ENCODE measurements at places on chromosomes 2 and 18.

DNA sequence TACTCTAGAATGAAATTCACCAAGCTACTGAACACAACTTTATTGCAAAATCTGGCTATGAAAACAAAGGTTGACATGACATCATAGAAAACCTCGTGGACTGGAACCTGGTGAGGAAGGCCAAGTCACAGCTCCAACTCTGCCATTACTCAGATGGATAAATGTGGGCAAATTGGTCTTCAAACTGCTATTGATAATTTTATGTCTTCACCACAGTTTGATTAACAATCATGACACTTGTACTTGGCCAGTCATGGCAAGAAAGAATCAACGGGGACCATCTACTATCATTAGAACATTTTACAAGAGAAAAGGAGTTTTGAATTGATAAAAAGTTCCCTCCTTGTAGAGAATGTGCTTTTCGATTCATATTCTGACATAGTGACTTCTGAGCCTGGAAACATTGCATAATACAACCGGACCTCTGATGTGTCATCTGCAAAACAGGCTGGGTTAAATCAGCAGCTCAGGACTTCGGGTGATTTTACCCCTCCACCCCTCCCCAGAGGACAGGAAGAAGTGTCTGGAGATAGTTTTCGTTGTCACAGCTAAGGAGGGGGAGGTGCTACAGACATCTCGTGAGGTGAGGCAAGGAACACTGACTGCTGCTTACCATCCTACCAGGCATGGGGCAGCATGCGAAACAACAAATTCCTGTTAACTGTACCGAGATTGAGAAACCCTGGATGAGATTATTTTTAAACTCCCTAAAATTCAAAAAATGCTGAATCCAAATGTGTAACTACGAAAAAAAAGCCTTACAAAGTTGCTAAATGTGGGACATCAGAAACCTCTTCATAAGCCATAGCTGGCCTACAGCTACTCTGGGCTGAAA, 8.4 kb downstream of the L3MBTL4 start:
- DNase-seq = peak; percentile 71

DNA sequence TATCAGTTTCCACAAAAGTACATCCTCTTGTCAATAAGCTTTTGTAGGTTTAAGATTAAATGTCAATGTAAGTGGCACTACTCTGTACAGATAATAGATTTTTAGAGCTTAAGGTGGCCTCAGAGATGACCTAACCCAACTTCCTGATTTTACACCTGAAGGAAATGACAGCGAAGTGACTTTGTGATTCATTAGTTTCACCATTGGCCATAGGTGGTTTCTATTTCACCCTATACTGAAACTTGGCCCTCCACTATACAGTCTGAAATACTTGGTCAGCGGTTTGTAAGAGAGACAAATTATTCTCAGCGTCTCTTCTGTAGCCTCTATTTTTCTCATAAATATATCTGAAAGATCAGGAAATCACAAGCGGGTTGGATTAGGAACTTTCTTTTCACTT, 330.4 kb upstream of the FAM98A start:
- no peak for DNase-seq

GRCh38 chr2:147872967-147873366, 28.1 kb downstream of the ACVR2A start:
- no peak for DNase-seq

- DNase-seq = no peak
Measured at GRCh38 chr18:65750389-65751154, at the start of gene CDH7. TSS of gene CDH7 (plus strand) at chr18:65751012. CDS start at chr18:65762843, 11,831 bp downstream.

DNA sequence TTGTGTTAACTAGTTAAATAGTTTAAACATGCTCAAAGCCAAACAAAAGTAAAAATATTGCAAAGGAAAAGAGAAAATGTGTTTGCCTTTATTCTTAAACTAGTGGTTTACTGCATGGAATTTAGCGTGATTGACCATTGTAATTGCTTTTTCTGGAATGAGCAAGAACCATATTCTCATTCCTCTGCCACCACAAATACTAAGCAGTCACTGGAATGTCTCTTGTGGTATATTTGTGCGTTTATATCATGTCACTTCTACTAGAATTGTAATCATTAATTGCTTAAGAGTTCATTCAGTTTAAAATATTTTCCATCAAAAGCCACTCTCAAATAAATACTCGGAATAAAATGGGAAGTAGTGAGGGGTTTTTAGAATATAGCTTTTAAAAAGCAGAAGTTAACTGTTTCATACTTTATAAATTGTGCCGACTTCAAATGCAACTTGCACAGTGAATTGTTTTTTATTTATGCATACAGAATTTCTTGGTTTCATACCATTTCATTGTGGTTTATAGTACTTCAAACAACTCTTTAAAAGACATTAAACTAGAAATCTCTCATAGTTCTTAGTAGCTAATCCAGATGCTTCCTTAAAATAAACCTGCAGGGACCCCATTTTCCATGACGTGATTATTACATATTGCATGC, 288.1 kb downstream of the EPHA4 start:
- DNase-seq = peak; percentile 15

GRCh38 chr18:23950644-23951043, 63.9 kb upstream of the TTC39C start:
- DNase-seq = no peak

GRCh38 chr2:43519643-43520221, 76.1 kb downstream of the THADA start:
- DNase-seq = peak; percentile 98

GRCh38 chr2:54945391-54946219, 104.6 kb downstream of the RTN4 start:
- peak; percentile 72 for DNase-seq

DNA sequence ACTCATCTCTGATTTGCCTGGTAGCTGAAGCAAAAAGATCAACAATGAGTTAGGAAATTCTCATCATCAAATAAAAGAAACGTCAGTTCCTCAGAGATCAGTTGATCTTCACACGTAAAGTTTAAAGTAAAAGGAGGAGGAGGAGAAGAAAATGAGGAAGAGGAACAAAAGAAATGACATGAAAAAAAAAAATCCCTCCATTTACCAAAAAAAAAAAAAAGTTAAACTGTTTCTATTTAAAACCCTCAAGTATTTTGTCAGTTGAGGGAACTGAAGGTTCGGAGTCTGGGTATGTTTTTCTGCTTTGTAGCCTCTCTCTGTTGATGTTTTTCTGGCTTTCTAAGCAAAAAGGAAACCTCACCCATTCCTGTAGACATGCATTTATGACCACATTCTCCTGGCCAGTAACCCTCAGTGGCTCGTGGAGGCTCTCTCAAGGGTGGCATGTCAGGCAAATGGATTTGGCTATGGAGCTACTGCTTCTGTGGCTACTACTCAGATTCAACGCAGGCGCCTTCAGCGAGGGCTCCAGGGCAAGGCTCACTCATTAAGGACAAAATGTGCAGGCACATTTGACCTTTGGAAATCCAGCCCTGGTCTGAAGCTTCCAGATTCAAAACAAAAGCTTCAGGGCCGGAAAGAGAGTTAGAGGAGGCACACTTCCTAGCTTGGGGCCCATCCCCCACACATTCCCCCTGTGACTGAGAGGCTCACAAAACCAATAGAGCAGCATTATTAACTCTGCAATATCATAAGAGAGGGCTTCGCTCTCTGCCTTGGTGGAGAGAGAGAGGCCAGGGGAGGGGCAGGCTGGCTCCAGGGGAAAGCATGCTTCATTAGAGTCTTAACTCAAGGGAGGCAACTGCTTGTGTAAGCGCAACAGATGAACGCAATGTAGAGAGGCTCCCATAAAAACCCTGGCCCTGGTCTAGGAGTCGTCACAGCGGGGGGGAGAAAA, 22.3 kb downstream of the KLF7 start:
- DNase-seq = peak; percentile 82

DNA sequence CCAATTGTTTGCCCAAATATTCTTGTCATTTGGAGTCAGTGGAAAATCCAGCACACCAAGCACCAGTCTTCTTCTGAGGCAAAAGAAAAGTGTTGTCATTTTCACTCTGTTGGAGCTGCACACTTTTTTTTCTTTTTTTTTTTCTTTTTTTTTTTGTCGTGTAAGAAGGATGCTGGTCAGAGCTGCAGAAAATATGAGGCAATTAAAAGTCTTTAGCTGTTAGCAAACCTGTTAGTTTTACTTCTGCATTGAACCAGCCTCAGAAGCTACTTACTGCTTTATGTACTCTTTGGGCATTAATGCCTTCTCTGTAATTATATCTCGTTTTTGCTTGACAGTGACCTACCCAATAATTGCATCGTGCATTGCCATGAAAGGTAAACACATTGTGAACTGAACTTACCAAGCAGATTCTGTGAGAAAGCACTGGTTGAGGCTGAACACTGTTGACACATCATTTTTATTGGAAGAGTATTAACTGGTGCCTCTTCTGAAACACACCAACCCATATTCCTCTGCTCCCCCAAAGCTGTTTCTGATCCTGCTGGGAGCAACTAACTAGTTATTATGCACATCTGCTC, 165.4 kb downstream of the CAPN13 start:
- no peak for DNase-seq

- no peak for DNase-seq
Measured at GRCh38 chr2:101003278-101003775, 1.2 kb downstream of the RPL31 start.

- DNase-seq = no peak
Measured at GRCh38 chr18:46356278-46357033, 252.3 kb downstream of the HAUS1 start.

- DNase-seq = peak; percentile 29
Measured at GRCh38 chr2:134178138-134178877, 75.6 kb upstream of the MGAT5 start.

- DNase-seq = no peak
Measured at GRCh38 chr2:170530803-170531564, 184.2 kb upstream of the SP5 start.

GRCh38 chr2:191678437-191679100, 633 bp downstream of the NABP1 start:
- no peak for DNase-seq

DNA sequence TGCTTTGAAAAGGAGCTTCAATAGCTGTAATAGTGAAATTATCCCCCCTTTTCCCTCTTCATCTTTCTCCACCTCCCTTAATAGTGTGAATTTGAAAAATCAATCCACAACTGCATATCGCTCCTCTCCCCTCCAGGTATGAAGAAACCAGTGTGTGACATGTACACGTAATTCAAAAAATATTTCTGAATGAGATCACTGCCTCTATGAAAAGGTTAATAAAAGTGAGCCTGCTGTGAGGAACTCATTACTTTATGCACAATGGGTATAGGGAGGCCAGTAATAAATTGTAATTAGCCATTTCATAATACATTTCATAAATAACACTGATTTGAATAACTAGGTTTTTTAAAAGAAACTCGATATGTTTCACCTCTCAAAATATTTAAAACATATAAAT, 209.0 kb upstream of the KYNU start:
- DNase-seq = no peak

DNA sequence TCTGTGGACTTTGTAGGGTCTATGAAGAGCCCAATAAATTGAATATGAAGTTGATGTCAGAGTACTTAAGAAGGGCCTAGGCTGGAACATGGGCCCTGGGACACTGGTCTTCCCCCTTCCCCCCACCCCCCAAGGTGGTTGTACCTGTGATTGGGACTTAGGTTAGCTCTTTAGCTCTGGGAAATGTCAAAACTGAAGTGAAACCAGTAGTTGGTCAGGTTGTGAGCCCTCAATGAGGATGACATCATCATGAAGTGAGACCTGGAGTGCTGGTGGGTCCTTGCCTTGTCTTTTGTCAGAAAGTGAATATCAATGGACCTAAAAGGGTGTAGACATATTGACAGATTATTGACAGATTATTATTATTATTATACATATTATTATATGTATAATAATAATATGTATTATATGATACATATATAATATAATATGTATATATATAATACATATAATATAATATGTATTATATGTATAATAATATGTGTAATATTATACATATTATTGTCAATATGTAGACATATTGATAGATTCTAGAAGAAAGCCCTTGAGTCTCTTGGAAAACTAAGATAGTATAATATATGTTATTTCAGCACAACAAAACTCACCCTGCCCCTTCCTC, 5.4 kb downstream of the MARS2 start:
- no peak for DNase-seq

DNA sequence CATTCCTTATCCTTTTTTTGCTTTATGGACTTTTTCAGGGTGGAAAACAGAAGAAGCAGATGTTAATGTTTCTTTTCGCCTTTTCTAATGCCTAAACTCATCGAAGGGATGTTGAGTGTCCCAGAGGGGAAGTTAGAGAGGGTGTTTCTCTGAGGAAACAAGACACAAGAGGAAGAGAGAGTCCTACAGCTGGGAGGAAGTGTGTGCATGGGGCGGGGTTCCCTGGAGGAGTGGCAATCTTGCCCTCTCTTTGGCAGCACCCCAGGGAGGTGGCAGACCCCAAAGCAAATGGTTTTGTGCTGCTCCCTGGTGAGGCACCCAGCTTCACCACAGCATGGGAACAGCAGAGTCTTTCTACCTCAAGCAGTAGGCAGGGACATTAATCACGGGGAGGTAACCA, 377.6 kb downstream of the RND3 start:
- no peak for DNase-seq

- no peak for DNase-seq
Measured at GRCh38 chr2:37529830-37530415, 141.5 kb downstream of the CDC42EP3 start.

- DNase-seq = no peak
Measured at GRCh38 chr18:54130631-54131030, 93.8 kb downstream of the MBD2 start.

DNA sequence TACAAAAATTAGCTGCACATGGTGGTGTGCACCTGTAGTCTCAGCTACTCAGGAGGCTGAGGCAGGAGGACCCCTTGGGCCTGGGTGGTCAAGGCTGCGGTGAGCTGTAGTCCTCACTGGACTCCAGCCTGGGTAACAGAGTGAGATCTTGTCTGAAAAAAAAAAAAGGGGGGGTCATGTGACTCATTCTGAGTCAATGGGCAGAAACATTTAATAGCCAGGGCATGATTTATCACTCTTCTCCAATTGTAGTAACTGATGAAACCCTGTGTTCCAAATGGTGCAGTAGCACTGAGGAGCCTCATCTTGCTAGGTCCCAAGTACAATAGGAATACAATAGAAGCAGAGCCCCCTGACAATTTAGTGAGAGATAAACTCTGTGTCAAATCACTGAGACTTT, 78.9 kb upstream of the CCDC68 start:
- DNase-seq = peak; percentile 47

DNA sequence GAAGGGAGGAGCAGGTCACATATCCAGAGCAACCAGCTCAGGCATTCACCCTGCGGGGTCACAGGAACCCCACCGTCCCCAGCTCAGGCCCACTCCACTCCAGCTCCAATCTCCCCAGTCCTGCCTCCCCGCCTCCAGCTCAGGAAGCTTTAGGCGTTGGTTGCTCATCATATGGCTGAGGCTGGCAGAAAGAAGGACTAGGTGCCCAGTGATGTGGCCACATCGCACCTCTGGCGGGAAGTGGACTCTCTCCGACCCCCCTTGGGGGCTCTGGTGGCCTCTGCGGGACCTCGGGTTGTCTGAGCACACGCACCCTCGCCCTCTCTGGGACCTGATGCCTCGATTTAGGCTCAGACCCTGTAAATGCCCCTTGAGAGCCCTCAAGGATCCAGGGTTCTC, 187.7 kb downstream of the ZFP36L2 start:
- no peak for DNase-seq

- no peak for DNase-seq
Measured at GRCh38 chr2:165582409-165582808, 112.9 kb downstream of the CSRNP3 start.
